ENCODE measurements at places on chromosomes 13 and 19.
A peak's percentile ranks its signal among the peaks of the same experiment; 100 is the strongest.

DNA sequence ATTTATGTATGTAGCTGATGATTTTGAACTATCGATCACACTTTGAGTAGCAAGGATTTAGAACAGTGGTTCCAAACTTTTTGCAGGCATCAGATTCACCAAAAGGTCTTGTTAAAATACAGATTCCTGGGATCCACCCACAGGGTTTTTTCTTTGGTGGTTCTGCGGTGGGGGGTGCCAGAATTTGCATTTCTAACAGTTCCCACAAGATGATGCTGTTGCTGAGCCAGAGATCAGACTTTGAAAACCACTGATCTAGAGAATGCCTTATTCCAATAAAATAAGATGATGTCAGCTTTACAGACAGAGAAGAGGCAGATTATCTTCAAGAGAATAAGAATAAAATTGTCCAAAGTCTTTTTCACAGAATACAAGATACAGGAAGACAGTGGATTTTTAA, 80.9 kb upstream of the SHISA2 start:
- no peak for DNase-seq

DNA sequence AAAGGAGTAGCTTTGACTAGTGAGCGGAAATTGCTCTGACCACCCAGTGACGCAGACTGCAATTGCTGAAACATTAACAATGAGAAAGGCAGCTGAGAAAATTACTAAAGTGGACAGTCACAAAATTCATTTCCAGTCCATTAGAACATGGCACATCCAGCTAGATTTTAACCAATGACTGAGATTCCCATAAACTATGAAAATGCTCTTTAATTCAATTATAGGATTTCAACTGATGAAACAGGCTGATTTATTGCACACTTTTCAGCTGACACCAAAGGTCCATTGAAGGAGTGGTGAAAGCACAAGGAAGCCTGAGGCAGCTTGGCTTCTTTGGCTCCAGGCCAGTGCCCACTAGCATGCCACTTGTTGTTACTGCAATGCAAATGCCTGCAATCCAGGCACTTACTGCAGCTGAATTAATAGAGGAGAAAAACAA, 933.4 kb downstream of the SLITRK6 start:
- DNase-seq: no peak

DNA sequence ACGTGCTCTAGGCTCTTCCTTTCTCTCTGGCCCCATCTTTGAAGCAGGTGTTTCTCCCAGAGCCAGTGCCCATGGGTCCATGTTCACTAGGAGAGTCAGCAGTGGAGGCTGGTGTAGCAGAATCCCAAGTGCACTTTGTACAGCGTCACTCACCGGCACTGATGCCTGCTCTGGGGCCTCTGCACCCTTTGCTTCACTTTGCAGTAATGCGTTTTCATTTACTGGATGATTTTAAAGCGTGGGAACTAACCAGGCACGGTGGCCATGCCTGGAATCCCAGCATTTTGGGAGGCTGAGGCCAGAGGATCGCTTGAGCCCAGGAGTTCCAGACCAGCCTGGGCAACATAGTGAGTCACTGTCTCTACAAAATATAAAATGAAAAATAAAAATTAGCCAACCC, 30.7 kb downstream of the SLC25A42 start:
- DNase-seq: no peak

GRCh38 chr13:42478531-42479156, 95.3 kb upstream of the TNFSF11 start:
- no peak for DNase-seq

DNA sequence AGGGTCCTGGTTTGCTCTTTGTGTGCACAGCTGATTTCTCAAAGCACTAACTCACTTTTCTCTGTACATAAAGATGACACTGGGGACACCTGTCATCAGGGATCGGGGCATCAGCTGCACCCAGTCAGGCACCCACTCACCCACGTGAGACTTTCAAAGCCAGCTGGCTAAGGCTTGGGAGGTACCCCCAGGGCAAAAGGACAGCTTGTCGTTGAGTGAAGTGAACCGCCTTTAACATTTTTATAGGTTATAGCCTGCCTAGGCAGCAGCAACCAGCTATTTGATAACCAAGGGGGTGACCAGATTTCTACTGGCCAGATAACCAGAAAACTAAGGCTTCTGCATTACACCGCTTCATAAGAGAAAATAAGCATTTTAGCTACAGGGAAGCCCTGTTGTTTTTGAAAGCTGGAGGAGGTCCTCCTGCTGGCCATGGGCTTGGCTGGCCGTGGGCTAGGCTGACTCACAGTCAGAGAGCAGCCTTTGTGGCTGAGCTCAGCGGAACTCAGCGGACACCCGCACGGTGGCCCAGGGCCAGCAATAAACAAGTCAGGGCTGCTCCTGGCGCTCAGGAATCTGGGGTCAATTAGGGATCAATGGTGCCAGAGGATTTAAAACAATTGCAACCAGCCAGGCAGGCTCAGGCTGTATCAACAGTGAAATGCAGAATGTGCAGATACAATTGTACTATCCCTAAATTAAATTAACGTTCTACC, 57.1 kb downstream of the ALOX5AP start:
- no peak for DNase-seq

DNA sequence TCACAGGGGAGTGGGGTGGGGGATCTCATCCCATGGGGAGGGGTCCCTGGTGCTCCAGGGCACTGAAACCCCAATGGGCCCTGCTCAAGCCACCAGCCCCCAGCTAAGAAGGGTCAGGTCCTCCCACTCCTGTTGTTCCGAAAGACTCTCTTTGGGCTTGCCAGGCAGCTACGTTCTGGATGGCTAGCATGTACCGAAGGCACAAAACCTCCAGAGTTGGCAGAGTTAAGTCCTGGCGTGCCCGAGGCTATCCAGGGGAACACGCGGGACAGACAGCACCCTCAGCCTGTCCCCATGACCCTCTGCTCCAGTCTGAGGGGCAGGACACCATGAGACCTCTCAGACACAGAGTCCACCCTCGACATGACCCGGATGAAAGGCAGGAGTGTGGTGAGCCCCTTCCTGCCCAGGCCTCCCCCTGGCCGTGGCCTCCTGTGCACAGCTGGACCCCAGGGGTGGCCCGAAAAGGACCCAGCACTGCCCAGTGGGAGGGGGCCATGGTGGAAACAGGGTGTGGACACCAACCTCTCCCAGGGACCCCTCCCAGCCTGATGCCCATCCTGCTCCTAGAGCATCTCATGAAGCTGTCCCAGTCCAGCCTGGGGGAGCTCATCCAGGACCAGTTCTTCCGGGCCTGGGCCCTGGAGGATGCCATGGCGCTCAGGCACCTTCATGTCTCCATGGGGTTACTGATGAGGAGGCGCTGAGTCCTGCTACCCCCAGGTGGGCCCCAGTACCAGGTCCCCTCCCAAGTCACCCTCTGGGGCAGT, 53.0 kb upstream of the TPM4 start:
- DNase-seq: no peak

DNA sequence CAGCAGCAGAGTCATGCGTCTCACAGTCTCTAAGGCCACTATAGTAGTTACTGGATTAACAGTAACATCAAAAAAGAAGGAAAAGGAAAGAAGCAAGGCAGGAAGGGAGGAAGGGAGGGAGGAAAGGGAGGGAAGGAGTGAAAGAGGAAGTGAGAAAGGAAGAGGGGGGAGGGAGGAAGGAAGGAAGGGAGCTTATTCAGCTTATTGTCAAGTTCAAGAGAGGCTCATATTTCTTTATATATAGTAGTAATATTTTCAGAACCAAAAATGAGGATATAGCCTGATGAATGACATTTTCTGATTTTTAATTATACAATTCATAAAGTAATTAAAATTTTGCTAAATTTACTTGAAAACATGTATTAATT, 17.7 kb upstream of the RUBCNL start:
- DNase-seq: no peak

GRCh38 chr19:54551293-54551692, 22.3 kb upstream of the LILRA2 start:
- no peak for DNase-seq

- DNase-seq: peak; percentile 31
Observed at GRCh38 chr13:27171244-27171826, at the start of gene USP12. USP12 (minus strand) TSS chr13:27171811; CDS start chr13:27171639, 172 bp downstream.

DNA sequence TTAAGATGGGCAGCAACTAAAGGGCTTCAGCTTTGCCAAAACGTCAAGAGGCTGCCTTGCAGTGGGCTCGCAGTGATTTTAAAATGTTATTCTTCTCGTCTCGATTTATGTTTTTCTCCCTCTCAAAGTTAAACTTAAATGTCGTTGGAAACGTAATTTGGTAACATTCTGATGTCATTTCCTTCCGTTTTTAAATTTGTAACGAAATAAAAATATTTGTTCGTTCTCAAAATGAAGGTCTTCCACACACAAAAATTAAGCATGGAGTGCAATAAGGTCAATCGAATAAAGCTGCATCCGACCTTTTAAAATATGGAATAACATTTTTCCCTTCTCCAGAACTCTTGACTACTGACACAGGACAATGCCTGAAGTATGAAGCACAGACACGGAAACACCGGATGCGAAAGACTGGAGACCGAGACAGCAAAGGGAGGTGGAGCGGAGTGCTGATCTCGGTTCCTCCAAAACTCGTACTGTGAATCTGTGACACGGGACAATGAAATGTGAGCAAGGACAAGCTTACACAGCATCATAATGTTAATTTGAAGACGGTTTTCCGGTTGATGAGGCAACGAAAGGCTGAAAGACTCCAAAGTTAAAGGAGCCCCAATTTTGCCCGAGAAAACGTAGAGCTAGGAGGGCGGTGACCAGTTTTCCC, 850 bp downstream of the MTMR6 start:
- DNase-seq: peak; percentile 14

DNA sequence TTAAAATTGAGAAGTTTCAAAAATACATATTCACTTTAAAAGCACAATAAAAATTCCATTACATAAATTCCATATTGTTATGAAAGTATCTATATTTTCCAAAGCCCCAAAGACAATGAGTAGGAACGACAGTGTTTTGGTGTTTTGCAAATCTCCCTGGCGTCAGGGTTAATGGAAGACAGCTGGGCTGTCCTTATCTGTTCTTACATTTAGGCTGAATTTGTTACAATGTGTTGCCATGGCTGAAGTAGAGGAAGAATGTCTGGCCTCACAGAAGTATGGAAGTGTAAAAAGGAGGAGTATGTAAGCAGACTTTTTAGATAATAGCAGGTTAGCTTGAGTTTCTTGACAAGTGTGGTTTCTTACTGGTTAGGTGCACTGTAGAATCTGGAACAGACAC, 124.4 kb upstream of the SPATA13 start:
- DNase-seq: no peak

- no peak for DNase-seq
Observed at GRCh38 chr13:94595001-94595949, 677 bp downstream of the TGDS start.

- DNase-seq: no peak
Observed at GRCh38 chr13:96925477-96925876, 68.8 kb downstream of the OXGR1 start.

DNA sequence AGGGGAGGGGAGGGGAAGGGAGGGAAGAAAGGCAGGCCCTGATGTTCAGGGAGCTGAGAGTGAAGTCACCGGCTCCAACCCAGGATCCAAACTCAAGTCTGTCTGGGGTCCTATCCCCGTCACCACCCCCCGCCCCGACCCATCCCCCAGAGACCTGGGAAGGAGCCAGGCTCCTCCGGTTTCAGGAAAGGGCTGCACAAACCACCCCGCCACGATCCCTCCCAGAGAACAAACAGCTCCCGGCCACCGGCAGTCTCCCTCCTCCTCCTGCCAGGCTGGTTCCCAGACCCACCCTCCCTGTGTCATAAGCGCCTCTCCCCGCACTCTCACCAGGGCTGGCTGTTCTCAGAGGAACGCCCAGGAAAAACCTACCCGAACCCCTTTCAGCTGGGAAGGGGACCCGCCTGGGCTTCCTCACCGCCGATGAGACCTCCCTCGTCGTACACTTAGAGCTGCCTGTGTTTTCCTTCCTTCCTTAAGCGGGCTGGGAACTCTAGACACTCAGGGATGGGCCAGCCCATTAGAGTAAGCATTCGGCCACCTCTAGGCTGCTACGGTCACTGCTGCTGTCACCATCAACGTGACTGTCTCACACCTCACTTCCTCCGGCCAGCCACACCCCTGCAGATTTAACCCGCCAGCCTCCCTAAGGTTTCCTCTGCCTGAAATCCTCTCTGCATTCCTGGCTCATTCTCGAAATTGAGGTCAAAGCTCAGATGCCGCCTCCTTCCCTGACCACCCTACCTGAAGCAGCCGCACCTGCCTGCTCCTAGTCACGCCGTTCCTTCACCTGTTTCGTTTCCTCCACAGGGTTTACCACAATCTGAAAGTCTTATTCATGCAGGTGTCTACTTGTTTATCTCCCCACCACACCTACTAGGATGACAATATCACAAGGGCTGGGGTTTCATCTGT, 6.3 kb upstream of the RDH13 start:
- peak; percentile 71 for DNase-seq

DNA sequence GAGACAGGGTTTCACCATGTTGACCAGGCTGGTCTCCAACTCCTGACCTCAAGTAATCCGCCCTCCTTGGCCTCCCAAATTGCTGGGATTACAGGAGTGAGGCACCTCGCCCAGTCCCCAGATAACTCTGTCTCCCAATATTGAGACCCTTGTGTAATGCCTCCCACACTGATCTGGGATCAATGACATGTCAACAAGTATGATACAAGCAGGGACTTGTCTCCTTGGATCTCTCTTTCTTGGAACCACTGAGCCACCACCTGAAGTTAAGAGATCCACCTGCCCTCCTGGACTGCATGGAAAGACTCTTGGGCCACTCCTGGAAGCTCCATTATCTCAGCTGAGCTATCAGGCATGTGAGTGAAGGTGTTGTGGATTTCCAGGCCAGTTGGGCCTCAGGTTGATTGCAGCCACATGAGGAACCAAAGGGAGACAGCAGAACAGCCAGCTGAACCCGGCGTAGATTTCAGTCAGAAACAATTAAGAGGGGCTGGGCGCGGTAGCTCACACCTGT, 15.1 kb downstream of the NFKBID start:
- DNase-seq: no peak

DNA sequence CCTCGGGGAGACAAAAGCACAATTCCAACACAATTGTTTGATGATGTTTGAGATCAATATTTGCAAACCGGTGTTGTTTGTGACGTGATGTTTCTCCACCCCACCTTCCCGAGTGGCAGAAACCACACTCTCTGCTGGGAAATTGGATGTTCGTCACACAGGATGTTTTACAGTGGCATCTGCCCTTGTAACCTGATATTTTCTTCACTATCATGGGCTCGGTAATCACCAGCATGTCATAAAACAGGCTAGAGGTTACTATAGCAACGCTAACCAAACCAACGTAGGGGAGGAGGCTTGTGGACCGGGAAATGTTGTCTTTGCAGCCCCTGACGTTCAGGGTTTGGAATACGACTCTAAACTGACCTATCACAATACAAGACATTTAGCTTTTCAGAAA, 454.5 kb downstream of the IRS2 start:
- no peak for DNase-seq

DNA sequence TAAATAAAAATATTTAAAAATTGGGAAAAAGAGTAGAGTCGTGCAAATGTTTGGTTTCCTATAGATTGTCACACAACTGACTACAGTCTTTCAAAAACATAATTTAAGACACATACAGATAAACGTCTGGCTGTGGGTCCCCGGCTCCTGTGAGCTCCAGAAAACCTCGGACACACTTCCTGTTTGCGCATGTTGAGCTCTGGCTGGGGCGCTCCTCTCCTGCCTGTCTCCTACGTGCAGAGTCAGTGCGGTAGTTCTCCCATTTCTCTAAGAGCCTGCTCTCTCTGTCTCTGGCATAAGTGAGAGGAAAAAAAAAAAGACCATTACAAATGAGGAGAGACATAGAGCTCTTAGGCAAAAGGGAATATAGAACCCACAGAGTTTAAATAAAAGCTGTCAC, 128.2 kb upstream of the OBI1 start:
- no peak for DNase-seq

- DNase-seq: peak; percentile 43
Observed at GRCh38 chr19:2610637-2611482, 91.6 kb downstream of the GNG7 start.

GRCh38 chr13:53241891-53242348, 213.3 kb downstream of the OLFM4 start:
- no peak for DNase-seq

- DNase-seq: no peak
Observed at GRCh38 chr13:30835442-30835841, 70.6 kb upstream of the MEDAG start.

All from 8988T (cell line).